ENCODE measurements at places on chromosomes 7 and 10. TPM values are rescaled to one million over a fixed set of nuclear protein-coding genes. Genes with fewer than 3 reads are reported as not detected.

- H3K4me1 ChIP-seq = peaks cover 15% of the 10 kb centered on the region
- no peaks in the 10 kb centered on the region for H3K36me3 ChIP-seq
- H3K27ac ChIP-seq = peak overlapping the region; percentile 74
Measured at GRCh38 chr7:92832534-92833023, 3.8 kb downstream of the CDK6 start.

GRCh38 chr7:2251381-2251780 is 9.4 kb downstream of the NUDT1 start:
- H3K27me3 ChIP-seq = no peaks in the 10 kb centered on the region
- peaks cover 13% of the 10 kb centered on the region for H3K36me3 ChIP-seq
- DNase-seq = no peak
- H3K4me1 ChIP-seq = no peaks in the 10 kb centered on the region

Gene GSTK1
- total RNA-seq = 97.0 TPM

GRCh38 chr7:49150486-49150885 is 226.1 kb downstream of the CDC14C start:
- no peak overlapping the region for H3K4me3 ChIP-seq
- DNase-seq = no peak
- no peak overlapping the region for H3K27ac ChIP-seq
- no peaks in the 10 kb centered on the region for H3K4me1 ChIP-seq
- H3K36me3 ChIP-seq = no peaks in the 10 kb centered on the region
- H3K27me3 ChIP-seq = no peaks in the 10 kb centered on the region

- DNase-seq = no peak
- no peaks in the 10 kb centered on the region for H3K36me3 ChIP-seq
Measured at GRCh38 chr7:121832347-121832746, 40.6 kb upstream of the PTPRZ1 start.

- H3K4me3 ChIP-seq = no peak overlapping the region
- no peaks in the 10 kb centered on the region for H3K4me1 ChIP-seq
- H3K27ac ChIP-seq = no peak overlapping the region
- no peak for DNase-seq
- no peaks in the 10 kb centered on the region for H3K27me3 ChIP-seq
- no peaks in the 10 kb centered on the region for H3K36me3 ChIP-seq
Measured at GRCh38 chr10:47123716-47124288, 176.2 kb upstream of the GDF10 start.

GRCh38 chr7:137655804-137656203 is 191.0 kb downstream of the DGKI start:
- H3K4me3 ChIP-seq = no peak overlapping the region
- DNase-seq = no peak
- no peaks in the 10 kb centered on the region for H3K36me3 ChIP-seq
- H3K27ac ChIP-seq = no peak overlapping the region
- no peaks in the 10 kb centered on the region for H3K27me3 ChIP-seq

Gene PRLHR
- total RNA-seq = not detected

DNA sequence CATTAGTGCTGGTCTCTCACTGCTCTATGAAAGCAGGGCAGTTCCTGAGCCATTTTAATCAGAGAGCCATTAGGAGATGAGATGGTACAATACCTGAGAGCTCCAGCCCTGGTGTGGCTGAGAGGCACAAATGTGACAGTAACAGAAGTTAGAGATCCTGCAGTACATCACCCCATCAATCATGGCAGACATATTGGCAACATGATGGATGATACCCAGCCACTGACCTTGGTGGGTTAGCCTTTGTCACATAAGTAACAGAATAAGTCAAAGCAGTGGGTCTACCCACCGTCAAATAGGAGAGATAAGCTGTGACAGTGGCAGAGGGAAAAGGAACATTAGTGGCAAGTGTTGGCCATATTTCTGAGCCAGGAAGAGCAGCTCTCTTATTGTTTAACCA is 53.3 kb upstream of the NXPH1 start:
- no peak for DNase-seq
- no peak overlapping the region for H3K4me3 ChIP-seq
- H3K4me1 ChIP-seq = no peaks in the 10 kb centered on the region
- H3K27me3 ChIP-seq = no peaks in the 10 kb centered on the region
- H3K36me3 ChIP-seq = no peaks in the 10 kb centered on the region
- no peak overlapping the region for H3K27ac ChIP-seq

Gene SPDYE9
- not detected for total RNA-seq

GRCh38 chr7:44667190-44667589 is 60.8 kb downstream of the OGDH start:
- DNase-seq = no peak
- no peak overlapping the region for H3K27ac ChIP-seq
- H3K4me3 ChIP-seq = no peak overlapping the region
- H3K27me3 ChIP-seq = no peaks in the 10 kb centered on the region
- peaks cover 12% of the 10 kb centered on the region for H3K4me1 ChIP-seq

DNA sequence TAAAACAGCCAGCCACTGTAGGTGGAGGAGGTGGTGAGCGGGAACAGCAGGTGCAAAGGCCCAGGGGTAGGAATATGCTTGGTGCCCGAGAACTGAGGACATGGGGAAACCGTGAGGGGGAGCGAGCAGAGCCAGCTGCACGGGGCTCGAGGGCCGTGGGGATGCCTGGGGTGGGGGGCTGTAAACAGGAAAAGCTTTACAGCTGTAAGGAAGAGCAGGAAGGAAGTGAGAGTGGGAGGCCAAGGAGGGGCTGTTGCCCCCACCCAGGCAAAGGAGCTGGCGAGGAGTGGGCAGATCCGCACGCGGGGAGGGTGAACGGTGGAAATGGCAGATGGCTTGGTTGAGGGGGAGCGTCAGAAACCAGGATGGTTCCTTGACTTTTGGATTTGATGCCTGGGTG is 34.4 kb downstream of the ZMIZ1 start:
- H3K27me3 ChIP-seq = no peaks in the 10 kb centered on the region
- H3K36me3 ChIP-seq = no peaks in the 10 kb centered on the region
- no peak for DNase-seq
- H3K4me3 ChIP-seq = no peak overlapping the region
- no peak overlapping the region for H3K27ac ChIP-seq
- peaks cover 89% of the 10 kb centered on the region for H3K4me1 ChIP-seq

GRCh38 chr10:86373251-86373650 is 6.7 kb upstream of the GRID1 start:
- H3K27me3 ChIP-seq = no peaks in the 10 kb centered on the region
- no peaks in the 10 kb centered on the region for H3K36me3 ChIP-seq
- H3K27ac ChIP-seq = no peak overlapping the region

DNA sequence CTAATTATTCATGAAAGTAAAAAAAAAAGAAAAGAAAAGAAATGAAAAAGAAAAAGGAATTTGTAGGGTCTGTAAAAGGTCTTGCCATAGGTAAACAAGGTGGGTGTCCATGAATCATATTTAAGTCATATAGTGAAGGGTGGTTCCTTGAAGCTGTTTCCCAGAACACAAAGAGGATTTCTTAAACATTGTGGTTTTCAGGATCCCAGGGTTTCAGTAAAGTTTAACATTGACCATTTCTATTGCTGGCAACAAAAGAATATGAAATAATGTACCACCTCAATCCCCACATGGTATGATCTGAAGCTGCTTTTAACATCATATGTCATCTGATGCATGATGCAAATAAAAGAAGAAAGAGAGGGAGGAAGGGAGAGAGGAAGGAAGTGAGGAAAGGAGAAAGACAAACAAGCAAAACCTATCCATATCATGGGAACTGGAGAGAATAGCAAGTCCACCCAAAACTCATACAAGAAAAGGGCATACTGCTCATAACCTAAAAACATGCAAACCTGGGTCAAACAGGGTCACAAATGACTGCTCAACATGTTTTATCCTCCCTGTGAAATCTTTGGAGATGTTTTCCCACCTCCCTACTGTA is 663.5 kb downstream of the SORCS1 start:
- H3K4me3 ChIP-seq = no peak overlapping the region
- H3K27ac ChIP-seq = no peak overlapping the region

Gene PLEKHA1
- total RNA-seq = 61.8 TPM

- no peak overlapping the region for H3K4me3 ChIP-seq
- no peaks in the 10 kb centered on the region for H3K27me3 ChIP-seq
- H3K36me3 ChIP-seq = no peaks in the 10 kb centered on the region
- no peak for DNase-seq
Measured at GRCh38 chr10:82969405-82969804, 1094.4 kb downstream of the NRG3 start.

GRCh38 chr7:83921271-83921940 is 272.5 kb upstream of the SEMA3E start:
- no peaks in the 10 kb centered on the region for H3K4me1 ChIP-seq
- no peak for DNase-seq
- peaks cover 2% of the 10 kb centered on the region for H3K27me3 ChIP-seq
- H3K36me3 ChIP-seq = no peaks in the 10 kb centered on the region
- no peak overlapping the region for H3K27ac ChIP-seq
- H3K4me3 ChIP-seq = no peak overlapping the region

Gene VTI1A
- 20.1 TPM for total RNA-seq

DNA sequence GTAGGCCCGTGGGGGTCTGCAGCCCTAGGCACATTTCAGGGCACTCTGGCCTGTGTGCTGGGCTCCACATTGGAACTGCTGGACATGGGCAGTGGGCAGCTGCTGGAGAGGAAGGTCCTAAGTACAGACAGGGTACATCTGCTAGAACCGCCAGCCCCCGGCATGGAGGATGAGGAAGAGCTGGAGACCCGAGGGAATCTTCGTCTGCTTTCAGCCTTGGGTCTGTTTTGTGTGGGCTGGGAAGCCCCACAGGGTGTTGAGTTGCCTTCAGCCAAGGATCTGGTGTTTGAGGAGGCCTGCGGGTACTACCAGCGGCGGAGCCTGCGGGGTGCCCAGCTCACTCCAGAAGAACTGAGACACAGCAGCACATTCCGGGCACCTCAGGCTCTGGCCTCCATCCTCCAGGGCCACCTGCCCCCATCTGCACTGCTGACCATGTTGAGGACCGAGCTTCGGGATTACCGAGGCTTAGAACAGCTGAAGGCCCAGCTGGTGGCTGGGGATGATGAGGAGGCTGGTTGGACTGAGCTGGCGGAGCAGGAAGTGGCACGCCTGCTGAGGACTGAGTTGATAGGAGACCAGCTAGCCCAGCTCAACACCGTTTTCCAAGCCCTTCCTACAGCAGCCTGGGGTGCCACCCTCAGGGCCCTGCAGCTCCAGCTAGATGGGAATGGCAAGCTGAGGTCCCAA is 1.4 kb downstream of the HPS6 start:
- no peaks in the 10 kb centered on the region for H3K36me3 ChIP-seq
- peak overlapping the region; percentile 90 for H3K4me3 ChIP-seq
- DNase-seq = no peak
- H3K4me1 ChIP-seq = peaks cover 18% of the 10 kb centered on the region
- no peaks in the 10 kb centered on the region for H3K27me3 ChIP-seq
- H3K27ac ChIP-seq = peak overlapping the region; percentile 88

GRCh38 chr10:44725404-44725803 is 185.7 kb upstream of the TMEM72 start:
- no peak overlapping the region for H3K4me3 ChIP-seq
- H3K27me3 ChIP-seq = no peaks in the 10 kb centered on the region
- H3K27ac ChIP-seq = no peak overlapping the region
- no peak for DNase-seq
- H3K36me3 ChIP-seq = no peaks in the 10 kb centered on the region

Gene GNAT3
- total RNA-seq = not detected

Gene EGFR
- 39.7 TPM for total RNA-seq

- H3K4me3 ChIP-seq = peak overlapping the region; percentile 19
- H3K27me3 ChIP-seq = no peaks in the 10 kb centered on the region
- H3K4me1 ChIP-seq = peaks cover 6% of the 10 kb centered on the region
Measured at GRCh38 chr10:51876503-51876902, 177.1 kb upstream of the CSTF2T start.

Gene CALCR
- total RNA-seq = 1.0 TPM

Gene HOXA5
- total RNA-seq = 6.6 TPM
